ENCODE measurements at places on chromosomes 4 and X.

DNA sequence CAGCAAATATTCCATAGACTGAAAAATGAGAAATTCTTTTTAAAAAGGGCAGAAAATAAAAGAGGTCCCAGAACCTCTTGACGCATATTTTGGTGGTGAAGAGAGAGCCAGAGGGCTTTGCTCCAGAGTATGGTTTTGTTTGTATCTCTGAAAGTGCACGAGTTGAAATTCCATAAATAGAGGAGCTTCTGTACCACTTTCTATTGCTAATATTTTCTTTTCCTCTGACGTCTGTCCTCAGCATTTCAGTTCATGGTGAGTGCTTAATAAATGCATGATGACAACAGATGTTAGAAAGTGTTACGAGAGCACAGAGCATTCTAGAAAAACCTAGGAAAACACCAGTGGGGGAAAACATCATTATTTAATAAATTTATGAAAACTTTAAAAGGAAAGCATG, 145.6 kb downstream of the AMELX start:
- no peak for DNase-seq

- DNase-seq = no peak
These were observed 132.8 kb upstream of the KLF3 start for GRCh38 chr4:38531141-38531727.

DNA sequence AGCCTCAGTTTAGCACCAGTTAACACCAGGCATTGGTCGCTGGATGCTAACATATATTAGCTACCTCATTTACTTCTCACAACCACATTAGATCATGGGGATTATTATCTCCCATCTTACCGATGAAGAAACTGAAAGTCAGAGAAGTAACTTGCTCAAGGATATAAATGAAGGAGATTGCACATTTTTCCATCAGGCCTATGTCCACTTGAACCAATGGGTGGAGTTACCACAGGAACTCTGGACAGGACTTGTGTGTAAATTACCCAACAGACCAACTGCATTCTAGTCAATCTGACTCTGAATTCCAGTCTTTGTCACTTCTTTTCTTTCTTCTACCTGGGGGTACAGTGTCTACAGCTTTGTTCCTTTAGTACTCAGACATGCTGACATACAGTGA, 1.8 kb downstream of the LNX1 start:
- DNase-seq = no peak

DNA sequence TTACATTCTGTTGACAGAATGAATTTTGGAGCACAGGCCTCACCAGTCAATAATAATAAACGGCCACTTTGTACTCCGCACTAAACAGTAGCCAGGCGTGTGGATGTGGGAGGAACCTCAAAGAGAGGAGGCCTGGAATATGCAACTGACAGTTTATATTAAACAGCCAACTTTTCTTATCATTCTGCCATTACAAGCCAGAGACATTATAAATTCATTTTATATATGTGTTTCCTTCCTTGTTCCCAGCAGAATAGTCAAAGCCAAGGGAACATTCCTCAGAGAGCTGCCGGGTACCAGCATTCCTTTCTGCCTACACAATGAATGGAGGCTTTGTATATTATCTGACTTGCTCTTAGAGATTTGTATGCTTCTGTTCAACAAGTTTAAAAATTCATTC, 436.5 kb upstream of the FTHL17 start:
- DNase-seq = no peak

DNA sequence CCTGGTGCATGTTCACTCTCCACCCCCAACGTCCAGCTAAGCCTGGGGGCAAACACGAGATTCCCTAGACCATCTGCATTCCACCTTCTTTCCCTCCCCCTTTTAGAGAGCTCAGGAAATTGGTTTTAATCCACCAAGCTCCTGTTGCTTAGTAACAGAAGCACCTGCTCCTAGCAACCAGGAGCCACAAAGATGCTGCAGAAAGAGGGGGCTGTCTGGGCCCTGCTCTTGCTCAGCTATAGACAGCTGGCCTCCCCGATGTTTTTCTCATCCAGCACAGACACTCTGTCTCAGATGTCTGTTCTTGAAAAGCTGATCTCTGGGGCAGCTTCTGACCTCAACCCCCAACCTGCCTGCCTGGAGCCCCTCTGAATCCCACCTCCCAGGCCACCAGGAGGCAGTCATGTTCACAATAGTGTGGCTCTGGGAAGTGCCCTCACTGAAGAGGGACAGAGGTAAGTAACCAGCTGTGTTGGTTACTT, 71.5 kb downstream of the SLC16A2 start:
- DNase-seq = no peak

DNA sequence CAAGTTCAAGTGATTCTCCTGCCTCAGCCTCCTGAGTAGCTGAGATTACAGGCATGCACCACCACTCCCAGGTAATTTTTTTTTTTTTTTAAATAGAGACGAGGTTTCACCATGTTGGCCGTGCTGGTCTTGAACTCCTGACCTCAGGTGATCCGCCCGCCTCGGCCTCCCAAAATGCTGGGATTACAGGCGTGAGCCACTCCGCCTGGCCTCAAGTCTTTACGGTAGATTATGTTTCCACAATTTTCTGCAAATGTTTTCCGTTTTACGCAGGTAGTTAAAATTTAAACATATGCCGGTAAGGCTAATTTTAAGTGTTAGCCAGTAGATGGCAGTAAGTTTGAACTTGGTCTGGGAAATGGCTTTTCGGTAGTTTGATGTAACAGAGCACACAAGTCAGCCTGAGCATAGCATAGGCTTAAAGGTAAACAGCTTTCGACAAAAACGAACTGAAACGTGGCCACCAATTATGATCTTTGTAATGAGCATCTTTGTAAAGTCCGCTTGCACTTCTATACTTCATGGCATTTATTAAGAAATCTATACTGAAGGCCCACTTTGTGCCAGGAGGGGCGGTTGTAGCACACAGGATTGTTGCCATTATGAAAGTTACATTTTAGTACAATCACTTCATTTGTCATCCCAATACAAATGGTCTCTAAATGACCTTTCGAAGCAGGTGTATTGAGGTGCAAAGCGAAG, 31.1 kb downstream of the CCKAR start:
- no peak for DNase-seq

DNA sequence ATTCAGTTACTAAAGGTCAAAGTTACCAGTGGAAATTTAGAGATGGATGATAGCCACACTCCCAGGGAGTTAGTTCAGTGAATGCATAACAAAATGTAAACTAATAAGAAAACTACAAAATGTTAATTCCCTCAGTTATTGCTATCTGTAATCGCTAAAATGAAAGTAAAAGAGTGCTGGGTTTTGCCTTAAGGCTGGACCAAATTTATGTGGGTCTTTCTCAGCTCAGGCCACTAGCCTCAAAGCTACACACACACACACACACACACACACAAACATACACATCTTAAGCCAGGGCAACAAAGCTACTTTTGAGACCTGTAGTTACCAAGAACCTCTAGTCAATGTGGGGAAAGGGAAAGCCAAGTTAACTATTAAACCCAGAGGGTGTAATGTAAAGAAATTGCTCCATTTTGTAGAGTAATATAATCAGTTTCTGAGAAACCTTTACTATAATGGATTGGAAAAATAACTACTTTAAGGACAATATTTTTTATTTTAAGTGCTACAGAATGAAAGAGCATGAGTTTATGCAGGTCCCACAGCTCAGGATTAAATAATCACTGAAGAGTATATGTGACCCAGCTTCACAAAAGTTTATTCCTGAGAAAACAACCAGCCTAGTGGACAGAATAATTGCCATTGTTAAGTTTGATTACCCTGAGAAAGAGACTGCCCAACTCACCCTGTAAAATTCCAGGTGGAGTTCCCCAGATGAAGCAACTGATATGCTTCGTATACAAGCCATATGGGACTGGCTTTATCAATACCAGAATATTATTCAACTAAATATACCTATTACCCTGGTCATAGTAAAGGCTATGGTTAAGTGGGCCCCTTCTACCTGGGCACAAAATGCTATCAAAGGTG, 8.9 kb upstream of the UGT2A3 start:
- no peak for DNase-seq

GRCh38 chr4:79987401-79987800, 85.6 kb downstream of the ANTXR2 start:
- DNase-seq = no peak

DNA sequence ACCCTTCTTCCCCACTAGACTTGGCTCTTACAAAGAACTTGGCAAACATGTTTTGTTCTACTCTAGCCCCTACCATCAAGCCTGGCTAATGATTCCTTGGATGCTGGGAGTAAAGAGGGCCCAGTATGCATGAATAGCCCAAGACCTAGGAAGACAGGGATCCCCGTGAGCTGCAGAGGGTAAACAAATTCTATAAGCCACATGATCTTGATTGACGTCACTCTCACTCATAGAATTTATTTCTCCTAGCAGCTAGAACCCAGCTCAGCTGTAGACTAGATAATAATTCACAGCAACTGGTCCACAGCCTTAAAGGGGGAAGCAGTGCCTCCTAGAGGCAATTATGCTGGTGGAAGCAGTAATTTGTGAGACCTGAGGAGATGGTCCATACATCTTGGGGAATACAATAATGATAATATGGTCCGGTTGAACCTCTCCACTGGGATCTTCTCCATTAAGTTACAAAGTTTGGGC, 16.1 kb upstream of the USO1 start:
- peak; percentile 44 for DNase-seq

DNA sequence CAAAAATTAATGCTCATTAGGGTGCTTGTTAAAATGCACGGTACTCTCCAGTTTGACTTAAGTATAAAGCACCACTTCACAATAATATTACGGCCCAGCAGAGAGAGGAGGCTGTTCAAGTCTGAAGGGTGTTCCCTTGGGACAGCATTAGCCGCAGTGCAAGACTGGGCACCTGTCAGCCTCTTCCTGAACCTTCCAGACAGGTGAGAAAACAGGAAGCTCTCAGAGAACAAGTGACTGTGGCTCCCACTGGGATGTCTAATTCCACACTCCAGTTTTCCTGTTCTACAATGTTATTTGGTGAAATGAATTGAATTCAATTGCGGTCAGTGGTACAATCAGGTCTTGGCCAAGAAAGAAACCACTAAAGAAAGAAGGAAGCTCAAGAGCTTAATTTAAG, 414.4 kb downstream of the SMARCA1 start:
- no peak for DNase-seq

DNA sequence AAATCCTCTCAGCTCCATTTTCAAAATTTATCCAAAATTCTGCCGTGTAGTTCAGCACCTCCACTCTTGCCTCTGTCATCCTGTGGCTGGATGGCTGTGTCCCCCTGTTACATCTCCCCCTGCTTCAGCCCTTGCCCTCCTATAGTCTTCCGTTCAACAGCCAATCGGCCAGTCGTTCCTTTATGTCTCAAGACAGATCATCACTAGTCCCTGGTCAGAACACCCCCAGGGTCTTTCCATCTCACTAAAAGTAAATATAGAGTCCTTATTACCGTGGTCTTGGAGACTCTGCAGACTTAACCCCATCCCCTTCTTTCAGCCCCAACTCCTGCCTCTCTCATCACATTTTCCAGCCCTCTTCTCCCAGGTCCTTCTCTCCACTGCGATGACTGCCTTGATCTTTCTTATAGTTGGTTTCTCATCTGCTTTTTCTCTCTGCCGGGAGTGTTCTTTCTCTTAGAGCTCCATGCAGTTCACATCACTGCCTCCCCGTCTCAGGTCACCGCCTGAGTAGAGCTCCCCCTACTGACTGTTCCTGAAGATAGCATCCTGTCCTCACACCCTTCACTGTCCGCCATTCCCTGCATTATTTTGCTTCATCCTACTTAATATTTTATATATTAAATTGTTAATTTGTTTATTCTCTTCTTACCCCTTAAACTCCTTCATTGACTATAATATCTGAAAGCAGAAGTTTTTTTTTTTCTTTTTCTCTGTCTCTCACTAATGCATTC, 736.9 kb upstream of the MAGEB2 start:
- DNase-seq = no peak

DNA sequence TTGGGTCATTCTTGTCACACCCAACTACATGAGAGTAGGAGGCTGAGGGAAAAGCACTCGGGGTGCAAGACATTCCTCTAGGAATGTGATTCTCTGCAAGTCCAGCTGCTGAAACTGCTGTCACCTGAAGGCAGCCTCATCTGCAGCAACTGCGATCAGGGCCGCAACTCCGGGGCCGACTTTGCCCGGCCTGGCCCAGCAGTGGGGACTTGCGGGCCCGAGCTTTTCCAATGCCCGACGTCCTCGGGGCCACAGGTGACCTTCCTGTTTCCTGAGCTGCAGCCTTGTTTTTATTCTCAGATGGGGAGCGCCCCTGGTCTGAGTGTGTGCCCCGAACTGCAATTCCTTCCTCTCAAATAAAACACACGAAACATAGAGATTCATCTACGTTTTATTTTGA, 104.7 kb upstream of the NKX1-1 start:
- no peak for DNase-seq

- DNase-seq = no peak
These were observed 99.5 kb upstream of the PCDH7 start for GRCh38 chr4:30620711-30621110.

GRCh38 chr4:183522821-183523220, 18.0 kb downstream of the ING2 start:
- no peak for DNase-seq

GRCh38 chrX:97842468-97843199, 958.9 kb downstream of the RPA4 start:
- no peak for DNase-seq

DNA sequence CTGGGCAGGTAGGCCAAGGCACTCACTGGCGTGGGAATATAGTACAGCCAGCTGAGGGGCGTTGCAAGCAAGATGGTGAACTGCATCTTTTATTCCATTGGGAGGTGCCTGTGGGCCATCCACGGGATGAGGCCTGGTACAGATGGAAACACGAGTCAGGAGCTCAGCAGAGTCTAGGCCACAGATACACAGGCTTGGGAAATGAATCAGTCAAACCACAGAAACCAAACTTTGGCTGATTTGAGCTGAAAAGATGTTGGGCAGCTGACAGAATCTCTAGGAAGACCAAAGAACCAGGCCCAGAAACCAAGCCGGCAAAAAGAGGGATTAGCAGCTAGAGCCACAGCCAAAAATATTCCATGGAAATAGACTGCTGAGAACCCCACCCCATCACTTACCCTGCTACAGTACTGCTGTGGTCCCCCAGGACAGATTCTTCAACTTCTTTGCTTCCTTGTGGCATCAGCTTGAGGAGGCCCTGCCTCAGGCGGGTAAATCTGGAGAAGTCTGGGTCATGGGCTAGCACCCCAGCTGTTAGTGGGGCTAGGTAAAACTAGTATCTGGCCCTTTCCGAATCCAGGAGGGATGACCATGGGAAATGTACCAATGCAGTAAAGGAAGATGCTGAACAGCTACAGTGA, 75.4 kb downstream of the TMEM131L start:
- no peak for DNase-seq

- no peak for DNase-seq
These were observed 109.9 kb upstream of the BCOR start for GRCh38 chrX:40207626-40208025.

- DNase-seq = no peak
These were observed 13.1 kb downstream of the ATP2B3 start for GRCh38 chrX:153530411-153531129.

DNA sequence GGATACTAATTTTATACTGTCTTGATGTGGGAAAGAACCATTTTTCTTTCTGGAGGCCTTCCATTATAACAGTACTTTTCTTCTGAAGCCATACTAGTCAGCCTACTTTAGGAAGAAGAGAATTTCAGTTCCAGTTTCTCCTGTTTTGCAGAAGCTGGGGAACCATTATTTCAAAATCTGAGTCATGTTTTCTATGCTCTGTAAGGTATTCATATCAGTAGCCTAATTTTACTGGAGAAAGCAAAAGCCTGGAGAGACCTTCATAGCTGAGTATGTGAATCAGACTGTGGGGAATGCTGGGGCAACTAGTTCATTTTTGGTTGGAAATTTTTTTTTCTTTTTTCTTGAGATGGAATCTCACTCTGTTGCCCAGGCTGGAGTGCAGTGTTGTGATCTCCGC, 22.4 kb downstream of the AFF1 start:
- no peak for DNase-seq

All from T-cell (primary cell).